Right hindlimb (tissue), 1 donor: ENCODE measurements at places on chromosomes 16 and 17.

DNA sequence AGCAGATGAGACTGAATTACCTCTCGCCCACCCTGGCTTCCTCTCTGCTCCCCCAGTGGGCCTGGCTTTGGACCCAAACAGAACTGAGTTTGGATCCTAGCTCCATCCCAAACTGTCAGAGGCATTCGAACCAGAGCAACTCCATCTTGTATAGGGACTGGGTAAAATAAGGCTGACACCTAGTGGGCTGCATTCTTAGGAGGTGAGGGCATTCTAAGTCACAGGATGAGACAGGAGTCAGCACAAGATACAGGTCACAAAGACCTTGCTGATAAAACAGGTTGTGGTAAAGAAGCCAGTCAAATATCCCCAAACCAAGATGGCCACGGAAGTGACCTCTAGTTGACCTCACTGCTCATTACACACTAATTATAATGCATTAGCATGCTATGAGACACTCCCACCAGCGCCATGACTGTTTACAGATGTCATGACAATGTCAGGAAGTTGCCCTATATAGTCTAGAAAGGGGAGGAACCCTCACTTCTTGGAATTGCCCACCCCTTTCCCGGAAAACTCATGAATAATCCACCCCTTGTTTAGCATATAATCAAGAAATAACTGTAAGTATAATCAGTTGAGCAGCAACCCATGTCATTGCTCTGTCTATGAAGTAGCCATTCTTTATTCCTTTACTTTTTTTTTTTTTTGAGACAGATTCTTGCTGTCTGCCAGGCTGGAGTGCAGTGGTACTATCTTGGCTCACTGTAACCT, 44.4 kb downstream of the LYRM1 start:
- no peak for DNase-seq

DNA sequence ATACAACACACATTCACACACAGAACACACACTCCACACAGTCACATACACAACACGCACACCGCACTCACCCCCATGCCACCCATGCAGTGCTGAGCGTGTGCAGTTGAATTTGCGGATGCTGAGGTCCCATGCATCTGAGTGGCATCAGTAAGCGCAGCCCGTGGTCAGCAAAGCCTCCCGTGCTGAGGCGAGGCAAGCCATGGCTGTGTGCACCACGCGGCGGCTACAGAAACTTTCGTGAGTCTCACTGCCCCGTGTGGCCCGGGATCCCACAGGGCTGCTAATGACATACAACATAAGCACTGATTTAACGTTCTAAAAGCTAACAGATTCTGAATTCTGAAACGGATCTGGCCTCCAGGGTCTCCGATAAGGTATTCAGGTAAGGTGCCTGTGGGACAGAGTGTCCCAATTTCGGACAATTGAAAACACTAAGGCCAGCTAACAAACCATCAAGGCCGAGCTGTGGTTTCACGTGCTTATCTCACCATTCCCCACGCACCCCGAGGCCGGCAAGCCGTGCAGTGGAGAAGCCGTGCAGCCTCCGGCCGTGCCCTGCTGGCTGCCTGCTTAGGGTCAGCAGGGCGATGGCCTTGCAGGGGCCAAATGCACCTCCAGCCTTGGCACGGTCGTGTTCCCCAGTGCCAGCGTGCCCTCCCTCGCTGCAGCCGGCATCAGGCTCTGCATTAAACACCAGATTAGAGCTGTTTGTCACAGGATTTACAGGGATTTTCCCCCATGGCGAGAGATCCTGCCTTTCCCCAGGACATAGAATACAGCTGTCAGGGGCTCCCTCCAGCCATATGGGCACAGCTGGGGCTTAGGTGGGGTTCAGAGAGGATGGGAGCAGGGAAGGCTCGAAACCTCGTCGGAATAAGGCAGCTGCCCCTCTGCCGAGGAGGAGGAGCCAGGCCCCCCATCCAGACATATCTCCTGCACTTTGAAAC, 191.7 kb downstream of the C16orf95 start:
- DNase-seq, result no peak

DNA sequence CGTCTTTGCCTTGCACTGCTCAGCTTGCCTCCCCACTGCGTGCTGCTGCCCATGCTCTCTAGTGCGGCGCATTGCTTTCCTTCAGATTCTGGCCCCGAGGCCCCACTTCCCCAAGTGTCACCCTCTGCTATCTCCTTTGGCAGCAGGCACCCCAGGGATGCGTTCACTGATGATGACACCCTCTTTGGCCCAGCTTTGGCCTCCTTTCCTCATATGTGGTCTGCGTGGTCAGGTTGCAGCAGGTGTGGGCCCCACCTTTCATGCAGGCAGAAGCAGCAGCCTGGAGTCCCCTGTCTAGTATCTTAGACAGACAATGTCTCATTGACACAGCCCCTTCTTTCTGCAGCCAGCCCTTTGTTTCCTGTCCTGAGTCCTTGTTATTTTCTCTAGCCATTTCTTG, 4.8 kb upstream of the CCL3 start:
- no peak for DNase-seq

GRCh38 chr17:80389011-80389995, 25.7 kb upstream of the ENDOV start:
- peak; percentile 53 for DNase-seq

- DNase-seq, result no peak
These were observed 27.7 kb upstream of the MYOCD start for GRCh38 chr17:12637745-12638651.

GRCh38 chr16:85270374-85270773, 158.1 kb upstream of the CIBAR2 start:
- DNase-seq, result no peak

GRCh38 chr17:49616601-49617131, 41.0 kb downstream of the NXPH3 start:
- peak; percentile 79 for DNase-seq
